ENCODE measurements at places on chromosomes 1 and 21. TPM values are rescaled to one million over a fixed set of nuclear protein-coding genes. Genes with fewer than 3 reads are reported as not detected.

- no peak for DNase-seq
Observed at GRCh38 chr1:220224033-220224432, 48.2 kb downstream of the RAB3GAP2 start.

DNA sequence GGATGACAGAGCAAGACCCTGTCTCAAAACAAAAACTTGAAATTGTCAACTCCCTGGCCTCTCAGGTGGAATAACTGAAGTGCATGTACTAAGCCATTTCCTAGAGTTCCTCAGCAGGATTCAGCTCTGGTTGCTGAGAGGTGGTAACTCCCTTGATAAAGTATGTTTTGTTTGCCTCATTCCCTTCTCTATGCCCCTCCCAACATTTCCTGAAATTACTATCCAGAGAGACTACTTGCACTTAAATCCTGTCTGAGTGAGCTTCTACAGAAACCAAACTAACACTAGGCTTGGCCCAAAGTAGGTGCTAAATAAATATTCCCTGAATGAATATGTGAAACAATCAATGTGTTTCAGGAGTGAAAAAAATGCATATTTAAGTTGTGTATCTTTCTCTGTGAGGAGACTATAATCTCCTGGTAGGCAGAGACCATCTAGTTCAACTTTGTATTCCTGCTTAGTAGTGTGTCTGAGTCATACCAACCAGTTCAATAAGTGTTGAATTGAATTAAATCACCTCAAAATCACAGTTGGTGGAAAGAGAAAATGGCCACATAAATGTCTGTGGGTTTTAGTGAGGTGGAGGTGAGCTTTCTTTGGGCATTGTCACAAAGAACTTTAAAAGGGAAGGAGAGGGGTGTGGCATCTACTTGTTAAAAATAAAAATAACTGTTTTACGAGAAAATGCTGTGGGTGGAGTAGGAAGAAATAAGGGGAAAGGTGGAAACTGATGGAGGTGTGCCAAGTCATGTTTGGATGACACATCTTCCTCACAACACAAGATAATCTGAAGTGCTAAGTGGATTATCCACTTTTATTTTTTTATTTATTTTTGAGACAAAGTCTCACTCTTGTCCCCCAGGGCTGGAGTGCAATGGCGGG is 12.6 kb downstream of the RIMKLA start:
- no peak for DNase-seq

The LRRC8B gene
- 9.3 TPM for polyA plus RNA-seq

DNA sequence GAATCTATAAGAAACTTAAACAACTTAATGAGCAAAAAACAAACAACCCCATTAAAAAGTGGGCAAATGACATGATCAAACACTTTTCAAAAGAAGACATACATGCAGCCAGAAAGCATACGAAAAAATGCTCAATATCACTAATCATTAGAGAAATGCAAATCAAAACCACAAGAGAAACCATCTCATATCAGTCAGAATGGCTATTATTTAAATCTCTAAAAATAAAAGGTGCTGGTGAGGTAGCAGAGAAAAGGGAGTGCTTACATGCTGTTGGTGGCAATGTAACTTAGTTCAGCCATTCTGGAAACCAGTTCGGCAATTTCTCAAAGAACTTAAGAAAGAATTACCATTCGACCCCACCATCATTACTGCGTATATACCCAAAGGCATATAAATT is 147.7 kb downstream of the FAF1 start:
- DNase-seq = no peak

- peak; percentile 17 for DNase-seq
Observed at GRCh38 chr1:52368383-52369172, 2.6 kb upstream of the CC2D1B start.

The MYOG gene
- polyA plus RNA-seq = 0.17 TPM

- DNase-seq = no peak
Observed at GRCh38 chr1:15720861-15721260, 15.2 kb upstream of the SLC25A34 start.

The RNU11 gene
- not detected for polyA plus RNA-seq

The CELA2A gene
- not detected for polyA plus RNA-seq

The C1orf167 gene
- 0.78 TPM for polyA plus RNA-seq

GRCh38 chr1:222006715-222007114 is 264.8 kb upstream of the DUSP10 start:
- no peak for DNase-seq

The DNAJC28 gene
- polyA plus RNA-seq = 6.1 TPM

DNA sequence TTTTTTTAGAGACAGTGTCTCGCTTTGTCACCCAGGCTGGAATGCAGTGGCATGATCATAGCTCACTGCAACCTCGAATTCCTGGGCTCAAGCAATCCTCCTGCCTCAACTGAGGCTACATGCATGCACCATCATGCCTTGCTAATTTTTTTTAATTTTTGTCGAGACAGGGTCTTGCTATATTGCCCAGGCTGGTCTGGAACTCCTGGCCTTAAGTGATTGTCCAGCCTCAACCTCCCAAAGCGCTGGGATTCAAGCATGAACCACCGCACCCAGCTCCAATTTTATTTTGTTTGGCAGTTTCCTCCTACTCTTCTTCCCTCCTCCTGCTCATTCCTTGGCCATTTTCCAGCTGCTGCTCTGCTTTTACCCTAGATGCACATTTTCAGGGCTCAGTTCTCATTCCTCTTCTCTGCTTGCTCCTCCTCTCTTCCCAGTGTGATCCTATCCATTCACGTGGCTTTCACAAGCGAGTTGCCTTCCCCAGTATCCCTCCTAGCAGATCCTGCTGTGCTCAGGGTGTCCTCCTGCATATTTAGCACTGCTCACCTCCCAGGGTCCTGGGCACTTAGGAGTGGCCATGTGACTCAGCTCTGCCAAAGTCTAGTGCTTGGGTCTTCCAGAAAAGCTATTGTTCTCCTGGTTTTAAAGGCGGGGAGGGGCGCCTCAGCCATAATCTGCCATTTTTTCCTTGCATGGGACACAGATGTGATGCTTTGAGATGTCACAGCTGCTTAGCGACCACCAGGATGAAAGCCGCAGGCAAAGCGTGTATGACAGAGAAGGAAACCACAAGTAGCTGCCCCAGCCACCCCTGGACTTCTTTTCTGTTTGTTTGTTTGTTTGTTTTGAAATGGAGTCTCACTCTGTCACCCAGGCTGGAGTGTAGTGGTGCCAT is 33.7 kb downstream of the PSEN2 start:
- DNase-seq = peak; percentile 56

DNA sequence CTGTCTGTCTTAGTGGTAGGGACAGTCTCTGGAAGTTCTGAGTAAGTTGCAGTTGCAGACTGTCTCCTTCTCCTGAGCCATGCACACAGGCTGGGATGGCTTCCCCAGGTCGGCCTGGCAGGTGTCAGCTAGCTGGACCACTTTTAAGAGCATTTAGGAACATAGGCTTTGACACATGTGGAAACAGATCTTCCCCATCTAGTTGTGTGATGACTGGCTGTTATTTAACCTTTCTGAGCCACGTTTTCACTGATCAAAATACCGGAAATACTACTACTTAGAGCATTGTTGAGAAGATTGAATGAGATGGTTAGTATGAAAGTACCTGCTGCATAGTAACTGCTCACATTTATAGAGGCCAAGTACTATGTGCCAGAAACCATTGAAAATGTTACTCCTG is 6.2 kb upstream of the MAPKAPK2 start:
- no peak for DNase-seq
